Stimulated activated CD4-positive, alpha-beta T cell treated with anti-CD3 and anti-CD28 coated beads, Interleukin-15, amount 100 ng/mL, for 24 hours (primary cell): ENCODE measurements at places on chromosomes 4 and X.

DNA sequence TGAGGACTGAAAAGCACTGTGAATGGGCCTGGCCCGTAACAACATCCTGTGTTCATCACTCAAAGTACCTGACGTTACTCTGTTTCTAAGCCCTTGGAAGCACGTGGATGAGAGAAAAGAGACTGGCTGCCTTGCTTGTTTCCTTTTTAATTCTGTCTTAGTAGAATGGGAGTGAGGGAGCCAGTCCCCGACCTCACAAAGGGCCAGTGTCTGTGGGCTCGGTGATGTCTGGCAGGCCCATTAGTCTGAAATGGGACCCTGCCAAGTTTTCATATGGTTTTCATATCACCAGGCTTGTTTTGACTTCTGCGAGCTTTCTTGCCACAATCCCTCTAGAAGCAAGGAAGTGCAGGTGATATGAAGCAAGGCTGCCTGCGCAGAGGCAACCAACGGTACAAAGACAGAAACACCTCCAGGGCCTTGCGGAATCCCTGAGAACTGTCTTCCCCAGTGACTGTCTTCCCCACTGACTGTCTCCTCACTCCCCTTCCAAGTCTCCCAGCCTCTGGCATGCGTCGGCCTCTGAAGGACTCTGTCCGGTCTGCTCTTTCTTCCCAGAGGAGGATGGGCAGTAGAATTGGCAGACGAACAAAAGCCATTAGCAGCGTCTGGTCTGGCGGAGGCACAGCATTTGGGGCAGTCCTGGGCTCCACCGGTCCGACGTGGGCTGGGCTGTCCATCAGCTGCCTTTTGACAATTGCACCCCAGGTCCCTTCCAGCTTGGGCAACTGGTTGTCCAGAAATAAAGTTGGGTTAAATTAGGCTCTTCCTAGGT is 20.2 kb upstream of the RASL11B start:
- DNase-seq: no peak

DNA sequence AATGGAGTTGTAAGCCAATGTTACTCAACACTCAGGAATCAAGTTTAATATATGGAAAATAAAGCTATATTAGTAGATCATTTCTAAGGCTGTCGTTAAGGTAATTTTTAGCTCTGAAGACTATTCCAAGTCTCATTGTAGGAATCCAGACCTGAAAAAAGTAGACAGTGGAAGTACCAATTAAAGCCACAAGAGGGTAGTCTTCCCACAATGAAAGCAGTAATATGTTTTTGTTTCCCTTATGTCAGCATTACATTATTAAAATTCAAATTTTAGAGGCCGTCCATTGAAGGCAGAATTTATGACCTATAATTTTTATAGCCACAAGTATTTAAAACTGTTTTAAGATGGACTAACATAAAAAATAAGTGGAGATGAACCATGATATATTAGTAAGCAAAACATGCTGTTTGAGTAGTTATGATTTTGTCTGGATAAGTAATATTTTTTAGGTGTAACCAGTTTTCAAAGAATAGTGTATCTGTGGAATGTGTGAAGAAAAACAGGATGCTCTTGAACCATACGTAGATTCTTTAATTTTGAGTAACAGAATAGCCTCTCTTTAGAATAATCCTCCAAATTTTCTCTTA is 372.6 kb upstream of the TECRL start:
- no peak for DNase-seq

DNA sequence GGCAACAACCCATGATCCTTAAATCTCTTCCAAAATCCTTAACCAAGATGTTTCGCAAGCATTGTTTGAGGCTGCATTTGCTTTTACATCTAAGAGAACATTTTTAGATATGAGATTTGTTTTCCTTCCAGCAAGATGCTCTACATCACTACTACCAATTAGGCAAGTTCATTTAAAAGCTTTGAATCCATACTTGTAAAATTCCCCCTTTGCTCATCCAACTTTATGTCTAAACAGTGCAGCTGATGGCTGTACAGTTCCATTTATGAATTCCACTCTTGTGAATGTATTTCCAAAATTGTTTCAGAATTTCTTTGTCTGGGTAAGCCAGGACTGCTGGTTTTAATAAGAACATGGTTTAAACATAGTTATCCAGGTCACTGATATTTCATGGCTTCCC is 31.5 kb downstream of the RAI2 start:
- no peak for DNase-seq

DNA sequence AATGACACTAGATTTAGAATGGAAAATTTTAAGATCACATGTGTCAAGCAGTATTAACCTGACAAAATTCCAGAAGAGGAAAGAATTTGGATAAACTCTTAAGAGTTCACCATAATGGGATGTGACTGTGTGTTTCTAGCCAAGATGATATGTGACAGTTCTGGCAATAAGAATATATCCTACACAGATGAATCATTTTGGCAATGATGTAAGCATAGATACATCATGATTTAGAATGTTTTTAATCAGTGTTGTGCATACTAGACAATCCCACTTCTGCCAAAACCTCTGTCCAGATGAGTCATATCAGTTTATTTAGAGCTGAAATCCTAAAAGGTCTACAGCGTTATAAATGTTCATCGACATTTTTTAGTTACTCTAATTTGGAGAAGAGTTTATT is 48.8 kb downstream of the PTCHD1 start:
- DNase-seq: no peak

GRCh38 chr4:162461952-162462351 is 298.2 kb upstream of the FSTL5 start:
- DNase-seq: no peak

DNA sequence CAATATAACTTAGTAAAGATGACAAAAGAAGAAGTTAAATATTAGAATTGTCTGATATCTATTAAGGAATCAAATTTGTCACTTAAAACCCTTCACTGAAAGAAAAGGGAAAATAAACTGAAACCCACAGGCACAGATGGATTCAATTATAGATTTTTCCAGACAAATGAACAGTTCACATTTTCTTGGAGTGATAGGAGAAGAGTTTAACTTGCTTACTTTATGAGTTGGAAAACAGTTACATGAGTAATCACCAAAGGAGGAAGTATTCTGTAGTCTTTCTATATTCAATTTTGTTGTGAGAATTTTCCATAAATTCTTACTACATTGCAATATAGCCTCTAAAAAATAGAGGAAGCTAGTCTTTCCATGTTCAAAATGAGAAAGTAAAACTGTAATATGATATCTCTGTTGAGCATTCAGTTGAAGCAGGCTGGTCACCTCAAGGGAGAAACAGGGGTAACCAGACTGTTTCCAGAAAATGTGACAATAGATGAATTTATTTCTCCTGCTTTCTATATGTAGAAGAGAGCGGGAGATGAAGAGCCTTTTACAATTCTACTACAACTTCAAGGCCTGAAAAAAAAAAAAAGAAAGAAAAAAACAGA is 330.3 kb upstream of the EPHA5 start:
- no peak for DNase-seq

DNA sequence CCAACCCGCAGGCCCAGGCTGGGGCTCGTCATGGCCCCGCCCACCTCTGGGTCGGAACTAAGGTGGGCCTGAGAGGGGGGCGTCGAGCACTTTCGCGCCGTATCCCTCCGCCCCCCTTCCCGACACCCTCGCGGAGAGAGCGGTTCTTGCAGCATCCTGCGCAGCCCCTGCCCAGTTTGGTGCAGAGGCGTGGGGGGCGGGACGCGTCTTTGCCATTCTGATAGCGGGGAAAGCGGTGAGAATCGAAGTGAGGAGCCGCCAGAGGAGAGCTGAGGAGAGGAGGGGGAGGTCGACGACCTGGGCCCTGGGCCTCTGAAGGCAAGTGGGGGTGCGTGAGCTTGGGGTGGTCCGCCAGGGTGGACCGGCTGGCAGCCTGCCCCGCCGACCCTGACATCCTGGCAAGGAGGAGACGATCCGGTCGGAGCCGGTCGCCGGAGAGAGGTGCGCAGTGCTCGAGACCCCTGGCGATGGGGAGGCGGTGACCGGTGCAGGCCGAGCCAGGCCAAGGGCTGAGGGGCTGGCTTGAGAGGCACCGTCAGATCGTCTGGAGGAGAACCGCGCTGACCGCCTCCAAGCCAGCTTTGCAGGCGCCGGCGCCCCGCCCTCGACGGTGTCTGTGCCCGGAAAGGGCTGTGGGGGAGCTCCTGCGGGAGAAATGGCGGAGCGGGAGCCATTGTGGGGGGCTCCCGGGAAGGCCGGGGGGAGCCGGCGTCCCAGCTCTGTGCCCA is 25.5 kb downstream of the GPRASP3 start:
- peak; percentile 35 for DNase-seq

DNA sequence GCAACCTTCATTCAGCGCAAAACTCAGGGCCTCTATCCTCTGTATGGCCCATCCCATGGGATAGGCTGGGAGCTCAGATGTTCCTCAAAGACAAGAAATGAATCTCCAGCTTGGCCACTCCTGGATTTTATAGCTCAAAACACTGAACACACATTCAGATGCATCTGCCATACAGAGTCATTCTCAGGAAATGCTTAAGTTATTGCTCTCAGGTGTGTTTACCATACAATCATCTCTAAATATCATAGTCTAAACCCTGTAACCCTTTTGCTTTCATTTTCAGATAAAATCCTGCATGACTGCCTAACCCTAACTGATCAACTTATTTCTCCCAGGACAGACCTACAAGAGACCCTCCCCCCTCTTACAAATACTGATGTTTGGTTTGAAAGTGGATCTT is 140.9 kb upstream of the FMR1 start:
- no peak for DNase-seq

DNA sequence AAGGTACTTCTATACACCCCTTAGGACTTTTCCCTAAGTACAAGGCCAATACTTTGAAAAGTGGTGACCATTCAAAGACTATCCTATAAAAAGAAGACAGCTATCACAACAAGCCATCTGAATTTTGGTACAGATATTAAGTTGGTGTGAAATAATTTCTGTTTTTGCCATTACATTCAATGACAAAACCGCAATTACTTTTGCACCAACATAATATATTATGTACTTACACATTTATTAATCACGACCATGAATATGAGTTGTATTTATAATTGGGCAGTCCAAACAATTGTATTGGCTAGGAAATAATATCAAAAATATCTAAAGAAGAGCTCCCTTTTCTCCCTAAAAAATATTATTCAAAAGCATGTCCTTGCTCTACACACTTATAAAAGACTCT is 215.7 kb downstream of the TMA16 start:
- DNase-seq: no peak

DNA sequence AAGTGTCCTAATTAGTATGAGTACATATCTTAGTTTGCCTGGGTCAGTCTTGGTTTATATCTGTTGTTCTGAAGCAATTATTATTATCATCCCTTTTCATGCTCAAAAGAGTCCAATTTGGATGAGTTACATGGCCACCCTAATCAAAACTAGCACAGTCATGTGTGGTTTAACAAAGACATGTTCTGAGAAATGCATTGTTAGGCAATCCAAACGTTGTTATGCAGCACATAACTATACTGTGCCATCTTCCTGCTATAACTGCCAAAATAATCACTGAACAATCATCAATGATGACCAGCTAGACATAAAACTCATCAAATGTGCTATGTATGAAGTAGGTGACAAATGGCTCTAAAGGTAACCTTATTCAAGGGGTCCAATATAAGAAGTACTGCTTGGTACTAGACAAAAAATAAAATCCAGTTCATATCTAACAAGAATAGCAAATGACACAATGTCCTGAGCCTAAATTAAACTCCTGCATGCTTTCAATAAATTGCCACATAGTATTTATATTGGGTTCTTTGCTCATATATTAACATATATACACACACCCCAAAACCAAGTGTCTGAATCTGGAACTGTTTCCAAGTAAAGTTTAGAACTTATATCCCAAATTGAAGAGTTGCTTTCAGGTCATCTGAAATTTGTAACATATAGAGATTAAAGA is 41.9 kb downstream of the CNOT6L start:
- no peak for DNase-seq

- no peak for DNase-seq
Observed at GRCh38 chr4:153418558-153418957, 47.6 kb upstream of the TMEM131L start.

- DNase-seq: no peak
Observed at GRCh38 chr4:88821522-88821921, 123.9 kb upstream of the NAP1L5 start.
